ENCODE measurements at places on chromosomes 3 and 15.

DNA sequence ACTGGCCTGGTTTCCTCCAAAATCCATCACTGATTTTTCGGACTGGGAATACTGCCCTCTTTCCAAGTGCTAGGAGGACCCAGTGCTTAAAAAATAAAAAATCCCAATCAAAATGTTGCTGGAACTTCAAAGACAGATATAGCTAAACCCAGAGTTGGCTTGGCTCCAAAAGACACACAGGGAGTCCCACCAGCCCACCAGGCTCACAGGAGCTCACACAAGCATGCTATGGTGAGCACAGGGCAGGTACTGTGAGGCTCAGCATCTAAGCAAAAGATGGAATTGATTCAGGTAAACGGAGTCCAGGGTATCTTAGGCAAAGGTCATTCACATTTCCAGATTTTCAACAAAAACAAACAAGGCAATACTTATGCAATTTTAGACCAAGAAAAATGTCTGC lies 3.7 kb downstream of the TRANK1 start:
- DNase-seq: no peak

DNA sequence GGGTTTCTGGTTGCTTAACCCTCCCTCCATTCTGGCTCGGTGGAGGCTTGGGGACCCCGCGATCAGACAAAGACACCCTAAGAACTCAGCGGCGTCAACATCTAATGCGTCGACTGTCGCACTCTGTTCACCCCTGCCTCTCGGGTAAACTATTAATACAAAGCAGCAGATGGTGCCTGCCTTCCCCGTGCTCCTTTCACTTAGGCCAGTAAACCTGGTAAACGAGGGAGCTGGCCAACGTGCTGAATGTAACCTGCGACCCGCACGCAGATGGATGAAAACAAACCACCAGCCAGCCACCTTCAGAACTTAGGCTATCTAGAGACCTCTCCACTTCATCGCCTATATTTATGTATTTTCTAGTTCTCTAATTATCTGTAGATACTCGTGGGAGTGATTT lies 848 bp upstream of the CADPS start:
- DNase-seq: peak; percentile 22

- no peak for DNase-seq
Observed at GRCh38 chr3:154956815-154957214, 123.3 kb upstream of the MME start.

DNA sequence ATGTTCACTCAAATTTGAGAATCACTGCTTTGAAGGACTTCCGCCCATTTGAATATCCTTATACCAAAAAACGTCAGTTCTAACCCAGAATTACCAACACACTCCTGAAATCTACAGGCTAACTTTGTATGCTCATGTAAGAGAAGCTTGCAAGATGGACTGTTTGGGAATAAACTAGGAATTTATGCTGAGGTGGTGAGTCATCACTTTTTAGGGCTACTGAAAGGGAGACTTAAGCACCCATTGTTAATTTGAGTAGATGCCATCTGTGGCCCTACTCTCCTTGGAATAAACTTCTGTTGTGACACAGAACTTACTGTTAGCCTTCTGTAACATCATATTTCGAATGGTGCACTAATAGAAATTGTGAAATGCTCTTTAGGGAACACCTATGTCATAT lies 74.6 kb downstream of the FGF12 start:
- no peak for DNase-seq

DNA sequence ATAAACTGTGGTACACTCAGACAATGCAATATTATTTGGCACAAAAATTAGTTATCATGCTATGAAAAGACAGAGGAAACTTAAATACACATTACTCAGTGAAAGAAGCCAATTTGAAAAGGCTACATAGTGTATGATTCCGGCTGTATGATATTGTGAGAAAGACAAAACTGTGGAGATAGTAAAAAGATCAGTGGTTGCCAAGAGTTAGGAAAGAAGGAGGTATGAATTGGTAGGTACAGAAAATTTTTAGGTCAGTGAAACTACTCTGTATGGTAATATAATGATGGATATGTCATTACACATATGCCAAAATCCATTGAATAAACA lies 458.8 kb upstream of the CBLB start:
- DNase-seq: no peak

DNA sequence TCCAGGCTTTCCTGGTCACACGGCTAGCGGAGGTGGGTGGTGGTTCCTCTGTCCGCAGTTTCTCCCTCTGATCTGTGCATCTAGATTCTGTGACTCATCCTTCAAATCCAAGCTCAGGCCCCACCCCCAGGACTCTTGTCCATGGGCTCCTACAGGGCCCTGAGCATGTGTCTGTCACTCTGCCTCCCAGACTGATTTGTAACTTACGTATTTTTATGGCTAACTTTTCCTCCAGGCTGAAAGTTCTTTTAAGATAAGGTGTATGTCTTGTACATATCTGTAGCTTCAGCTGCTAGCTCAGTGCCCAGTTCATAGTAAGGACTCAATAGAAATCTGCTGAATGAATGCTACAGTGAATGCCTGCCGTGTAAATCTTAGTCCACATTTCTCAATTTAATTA lies 8.0 kb downstream of the ESYT3 start:
- peak; percentile 69 for DNase-seq
